ENCODE measurements at places on chromosomes 12 and 14.

DNA sequence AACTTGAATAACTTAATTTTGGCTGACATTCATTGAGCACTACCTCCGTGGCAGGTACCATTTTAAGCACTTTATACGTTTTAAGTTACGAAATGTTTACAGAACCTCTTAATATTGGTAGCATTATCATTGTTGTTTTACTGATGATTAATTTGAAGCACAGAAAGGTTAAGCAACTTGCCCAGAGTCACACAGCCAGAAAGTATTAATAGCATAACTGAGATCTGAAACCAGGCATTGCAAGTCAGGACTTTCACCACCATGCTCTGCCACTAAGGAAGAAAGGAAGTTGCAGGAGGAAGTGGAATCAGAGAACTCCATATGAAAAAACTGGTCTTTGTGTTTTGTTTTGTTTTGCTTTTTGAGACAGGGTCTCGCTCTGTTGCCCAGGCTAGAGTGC is 28.2 kb upstream of the BCAT1 start:
- no peak for DNase-seq

DNA sequence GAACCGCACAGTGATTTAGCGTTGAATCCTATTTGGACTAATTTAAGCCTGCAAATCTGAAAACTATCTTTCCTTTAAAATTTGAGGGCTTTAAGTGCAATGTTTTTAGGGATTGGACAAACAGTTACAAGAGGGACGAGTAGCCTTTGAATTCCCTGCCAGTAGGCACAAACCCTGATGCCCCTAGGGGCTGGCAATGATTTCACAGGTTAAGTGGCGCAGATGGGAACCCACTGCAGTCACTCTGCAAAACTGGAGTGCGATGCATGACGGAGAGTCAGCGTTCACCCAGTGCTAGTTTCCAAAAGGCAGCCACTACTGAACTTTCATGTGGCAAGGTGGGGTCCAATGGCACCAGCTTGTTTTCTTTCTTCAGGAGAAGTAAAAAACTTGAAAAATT is 99.4 kb upstream of the FRMD6 start:
- no peak for DNase-seq

DNA sequence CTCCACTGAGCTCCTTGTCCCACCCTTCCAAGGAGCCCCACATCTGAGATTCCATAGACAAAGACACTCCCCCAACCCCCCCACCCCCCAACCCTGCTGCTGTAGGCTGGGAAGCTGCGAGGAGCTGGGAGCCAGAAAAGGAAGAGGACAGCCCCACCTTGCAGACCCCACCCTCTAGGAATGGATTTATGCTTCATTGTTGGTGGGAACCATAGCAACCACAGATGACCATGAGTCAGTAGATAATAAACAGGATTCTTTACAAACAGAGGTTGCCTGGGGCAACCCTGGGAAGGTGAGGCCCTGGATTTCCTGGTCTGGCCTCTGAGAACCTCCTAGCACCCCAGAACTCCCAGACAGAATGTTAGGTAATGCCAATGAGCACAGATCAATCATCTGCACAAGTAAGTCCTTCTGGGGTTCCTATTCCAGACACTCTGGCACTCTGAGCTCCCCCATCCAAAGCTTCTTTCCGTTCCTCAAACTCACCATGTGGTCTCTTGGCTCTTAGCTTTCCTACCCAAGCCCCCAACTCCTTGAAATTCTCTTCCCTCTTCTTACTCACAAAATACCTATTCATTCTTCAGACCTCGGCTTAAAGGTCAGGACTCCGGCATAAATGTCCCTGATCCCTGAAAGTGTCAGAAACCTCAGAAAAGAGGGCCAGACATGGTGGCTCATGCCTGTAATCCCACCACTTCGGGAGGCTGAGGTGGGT is 15.2 kb upstream of the PLEKHG6 start:
- DNase-seq: peak; percentile 82

GRCh38 chr12:89949457-89950195 is 241.0 kb upstream of the ATP2B1 start:
- peak; percentile 76 for DNase-seq

- DNase-seq: no peak
These were observed 214.4 kb upstream of the ALG10B start for GRCh38 chr12:38102197-38102596.
